Stimulated activated CD4-positive, alpha-beta T cell treated with anti-CD3 and anti-CD28 coated beads, TNF-alpha, amount 100 ng/mL, for 24 hours (primary cell): ENCODE measurements at places on chromosomes 1 and 21.

DNA sequence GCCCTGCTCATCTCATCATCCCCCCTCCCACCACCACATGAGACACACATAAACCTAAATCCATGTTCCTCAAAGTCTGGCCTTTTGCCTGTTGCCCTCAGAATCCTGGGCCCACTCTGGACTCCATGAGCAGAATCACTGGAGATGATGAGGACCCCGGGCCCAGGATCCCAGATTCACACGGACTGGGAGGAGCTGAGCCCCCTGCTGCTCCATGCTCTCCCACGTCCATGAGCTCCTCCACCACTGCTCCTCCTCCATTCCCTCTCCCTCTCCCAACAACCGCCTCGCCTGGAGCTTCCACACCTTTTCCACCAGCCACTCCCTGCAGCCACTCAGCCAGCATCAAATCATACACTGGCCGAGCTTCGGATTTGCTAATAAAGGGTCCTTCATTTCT lies 47.6 kb downstream of the GLIS1 start:
- no peak for DNase-seq

- DNase-seq: no peak
Observed at GRCh38 chr21:16837321-16837720, 675.5 kb upstream of the CXADR start.

- DNase-seq: no peak
Observed at GRCh38 chr1:41641941-41642527, 157.6 kb upstream of the EDN2 start.

GRCh38 chr1:154765970-154766369 lies 104.1 kb downstream of the KCNN3 start:
- DNase-seq: no peak

- DNase-seq: no peak
Observed at GRCh38 chr1:89815611-89816010, 5.2 kb upstream of the LRRC8D start.

GRCh38 chr1:87329526-87330056 lies 911 bp downstream of the LMO4 start:
- no peak for DNase-seq

DNA sequence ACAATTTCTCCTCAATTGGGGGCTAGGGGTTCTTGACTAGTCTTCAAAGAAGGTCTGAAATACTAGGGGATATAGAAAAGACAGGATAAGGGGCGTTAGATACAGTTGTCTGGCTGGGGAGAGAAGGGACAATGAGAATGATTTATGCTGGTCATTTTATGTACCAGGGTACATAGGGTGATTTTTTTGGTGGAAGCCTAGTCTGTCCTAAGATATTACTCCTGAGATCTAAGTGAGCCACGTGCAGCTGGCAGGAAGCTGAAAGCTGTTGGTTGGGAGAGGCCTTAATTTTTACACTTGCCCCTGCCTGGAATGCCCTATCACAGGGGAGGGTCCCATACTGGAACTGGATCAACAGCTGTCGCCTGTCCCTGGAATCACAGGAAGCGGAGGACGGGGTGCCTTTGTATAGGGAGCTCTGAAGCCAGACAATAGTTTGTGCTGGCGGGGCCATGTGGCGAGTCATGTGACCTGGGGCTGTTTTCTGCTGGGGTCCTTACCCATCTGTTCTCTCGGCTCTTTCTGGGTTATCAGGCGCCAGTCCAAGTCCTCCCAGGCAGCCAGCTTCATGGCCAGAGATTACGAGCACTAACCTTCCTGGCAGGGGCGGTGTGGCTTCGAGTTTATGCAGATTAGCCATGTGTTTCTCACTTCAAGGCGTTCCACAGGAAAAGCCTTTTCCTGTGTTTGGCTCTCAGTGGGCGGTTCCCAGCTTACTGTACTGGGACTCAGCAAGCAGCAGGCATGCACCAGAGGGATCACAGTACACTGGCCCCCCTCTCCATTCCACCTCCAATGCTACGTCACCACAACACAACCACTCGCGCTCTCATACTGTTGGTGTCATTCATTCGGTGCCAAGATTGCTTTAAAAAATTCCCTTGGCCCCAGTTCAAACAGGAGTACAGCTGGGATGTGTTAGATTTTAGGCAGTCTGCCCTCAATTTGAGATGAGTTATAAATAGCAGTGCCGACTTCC lies 27.5 kb downstream of the ARID1A start:
- peak; percentile 41 for DNase-seq

GRCh38 chr21:42649122-42650032 lies 4.0 kb upstream of the PDE9A start:
- no peak for DNase-seq

GRCh38 chr1:101697072-101697471 lies 299.7 kb downstream of the OLFM3 start:
- no peak for DNase-seq

GRCh38 chr1:41359211-41360073 lies 1.8 kb upstream of the FOXO6 start:
- DNase-seq: no peak

- no peak for DNase-seq
Observed at GRCh38 chr1:67130673-67131072, 4.1 kb downstream of the C1orf141 start.

DNA sequence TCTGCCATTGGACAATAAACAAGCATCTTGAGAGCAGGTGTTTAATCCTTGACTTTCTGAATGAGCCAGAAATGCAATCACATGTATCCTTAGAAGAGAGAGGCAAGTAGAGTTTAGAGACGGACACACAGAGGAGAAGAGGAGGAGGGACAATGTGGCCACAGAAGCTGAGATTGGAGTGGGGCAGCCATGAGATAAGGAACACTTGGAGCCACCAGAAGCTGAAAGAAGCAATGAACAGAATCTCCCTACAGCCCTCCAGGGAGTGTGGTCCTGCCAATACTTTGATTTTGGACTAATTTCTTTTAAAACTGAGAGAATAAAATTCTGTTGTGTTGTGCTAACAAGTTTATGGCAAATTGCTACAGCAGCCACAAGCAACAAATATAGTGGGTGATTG lies 141.0 kb downstream of the ATP6V1G3 start:
- DNase-seq: no peak

DNA sequence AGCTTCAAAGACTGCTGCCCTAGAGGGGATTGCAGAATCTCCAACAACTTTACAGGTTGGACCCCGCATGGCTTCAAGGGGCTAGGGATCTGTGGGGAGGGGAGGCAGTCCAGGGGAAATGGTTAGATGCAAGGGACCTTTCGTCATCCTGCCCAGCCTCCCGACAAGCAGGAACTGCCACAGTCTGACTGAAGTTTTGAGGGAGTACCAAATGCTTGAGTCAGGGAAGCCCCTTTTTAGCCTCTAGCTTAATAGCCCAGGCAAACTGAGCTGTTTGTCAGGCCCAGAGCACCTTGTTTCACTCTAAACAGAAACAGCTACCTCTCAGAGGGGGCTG lies 1.1 kb downstream of the TOR3A start:
- no peak for DNase-seq

- no peak for DNase-seq
Observed at GRCh38 chr1:117093091-117093534, 28.4 kb downstream of the TRIM45 start.

DNA sequence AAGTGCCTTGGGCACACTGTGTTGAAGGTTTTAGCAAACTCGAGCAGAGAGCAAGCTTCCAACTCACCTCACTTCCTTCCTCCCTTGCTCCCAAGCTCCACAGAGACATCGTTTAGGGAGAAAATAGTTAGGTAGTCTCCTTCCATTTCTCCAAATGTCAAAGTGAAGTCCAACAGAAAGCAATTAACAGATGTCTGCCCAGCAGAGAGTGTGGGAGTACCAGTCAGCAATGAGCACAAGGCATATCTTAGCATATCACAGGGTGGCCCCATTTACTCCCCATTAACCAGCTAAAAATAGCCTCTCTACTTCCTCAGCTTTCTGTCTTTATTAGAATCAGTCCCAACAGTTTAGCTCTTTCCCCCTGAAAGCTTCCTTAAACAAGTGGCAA lies 334.2 kb upstream of the CAMK1G start:
- DNase-seq: no peak

DNA sequence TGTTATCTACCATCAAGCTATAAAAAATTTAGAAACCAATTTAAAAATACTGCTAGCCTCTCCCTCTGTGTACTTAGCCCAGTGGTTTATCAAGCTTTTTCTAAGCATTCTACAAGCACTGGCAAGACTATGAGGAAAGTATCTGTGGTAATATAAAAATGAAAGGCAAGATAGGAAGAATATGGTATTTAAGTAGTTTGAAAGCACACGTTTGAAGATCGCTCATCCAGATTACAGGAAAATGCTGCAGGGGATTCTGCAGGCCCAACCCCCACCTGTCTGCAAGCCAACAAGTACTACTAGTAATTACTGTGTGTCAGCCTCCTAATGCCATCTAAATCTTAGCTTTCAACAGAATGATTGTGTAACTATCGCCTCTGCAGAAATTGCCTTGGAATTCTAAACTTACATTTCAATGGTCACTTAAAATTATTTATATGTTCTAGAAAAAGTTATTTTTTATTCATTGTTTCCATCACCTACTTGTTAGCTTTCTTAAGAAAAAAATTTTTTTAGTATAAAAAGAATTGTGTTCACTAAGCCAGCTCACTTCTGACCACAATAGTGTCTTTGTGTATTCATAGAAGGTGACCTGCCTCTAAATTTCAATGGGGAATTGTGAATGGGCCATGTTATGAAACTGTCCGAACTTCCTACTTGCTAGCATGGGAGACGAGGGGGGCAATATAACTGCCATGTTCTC lies 8.5 kb downstream of the ERRFI1 start:
- DNase-seq: no peak
